ENCODE measurements at places on chromosomes 6 and 20.

- no peak for DNase-seq
These were observed 19.0 kb upstream of the ASXL1 start for GRCh38 chr20:32339116-32339515.

DNA sequence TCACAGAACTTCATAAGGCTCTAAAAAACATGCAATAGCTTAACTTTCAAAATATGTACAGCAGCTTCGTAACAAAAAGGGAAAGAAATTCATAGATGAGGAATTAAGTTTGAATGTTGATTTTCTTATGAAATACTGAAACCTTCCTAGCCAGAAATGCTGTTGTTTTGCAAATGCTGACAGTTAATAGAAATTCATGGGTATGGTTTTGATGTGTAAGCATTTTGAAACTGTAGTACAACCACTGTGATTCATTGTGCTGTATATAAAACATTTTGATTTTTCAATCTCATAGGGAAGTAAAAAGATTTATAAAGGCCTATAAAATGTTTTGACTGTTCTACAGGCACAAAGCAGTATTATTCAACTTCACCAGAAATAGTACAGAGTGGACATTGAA, 228.4 kb upstream of the EYS start:
- DNase-seq, result no peak

DNA sequence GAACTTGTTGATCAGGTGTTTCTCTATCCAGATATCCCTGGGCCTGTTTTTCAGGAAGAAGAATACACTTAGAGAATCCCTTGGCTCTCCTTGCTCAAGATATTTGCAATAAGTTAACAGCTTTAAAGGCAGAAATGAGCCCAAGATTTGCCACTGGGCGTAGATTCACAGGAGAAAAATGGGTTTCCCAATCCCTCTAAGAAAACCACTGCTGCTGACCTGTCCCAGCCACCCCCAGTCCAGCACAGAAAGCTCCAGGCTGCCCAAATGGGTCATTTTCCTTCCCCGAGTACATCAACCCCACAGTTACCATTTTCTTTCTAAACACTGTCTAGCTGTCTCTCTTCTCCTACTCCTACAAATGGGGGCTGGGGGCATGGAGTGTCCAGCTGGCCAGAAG, 67.3 kb downstream of the ANKRD60 start:
- no peak for DNase-seq

DNA sequence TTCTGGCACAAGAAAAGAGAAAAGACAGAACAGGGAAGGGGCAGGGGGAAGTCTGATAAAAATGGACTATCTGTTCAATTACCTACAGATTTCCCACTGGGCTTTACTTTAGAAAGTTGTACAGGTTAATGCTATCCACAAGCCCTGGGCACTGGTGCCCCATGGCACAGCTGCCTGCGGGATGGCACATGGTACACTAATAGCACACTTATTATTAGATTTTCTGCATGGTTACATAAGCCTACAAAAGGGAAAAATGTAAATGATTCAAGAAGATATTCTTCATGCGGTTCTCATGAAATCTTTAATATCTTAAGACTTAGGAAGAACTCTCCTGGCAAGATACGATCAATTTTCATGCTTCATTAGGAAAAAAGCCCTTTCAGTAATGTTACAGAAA, 137.5 kb downstream of the GMPR start:
- DNase-seq, result no peak

DNA sequence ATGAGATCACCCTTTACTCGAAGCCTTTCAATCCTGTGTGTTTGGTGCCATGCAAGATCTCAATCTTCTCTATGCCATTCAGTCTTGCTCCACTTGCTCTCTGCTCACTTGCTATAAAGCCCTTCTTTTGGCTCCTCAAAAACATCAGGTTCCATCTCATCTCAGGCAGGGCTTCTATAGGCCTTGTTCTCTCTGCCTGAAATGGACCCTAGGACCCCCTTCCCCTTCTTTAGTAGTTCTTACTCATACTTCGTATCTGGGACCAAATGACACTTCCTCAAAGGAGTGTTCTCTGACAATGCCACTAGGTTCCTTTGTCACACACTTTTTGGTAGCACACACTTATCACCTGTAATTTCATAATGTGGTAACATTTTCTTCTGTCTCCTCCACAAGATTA, 116.7 kb upstream of the FAM184A start:
- DNase-seq, result no peak

DNA sequence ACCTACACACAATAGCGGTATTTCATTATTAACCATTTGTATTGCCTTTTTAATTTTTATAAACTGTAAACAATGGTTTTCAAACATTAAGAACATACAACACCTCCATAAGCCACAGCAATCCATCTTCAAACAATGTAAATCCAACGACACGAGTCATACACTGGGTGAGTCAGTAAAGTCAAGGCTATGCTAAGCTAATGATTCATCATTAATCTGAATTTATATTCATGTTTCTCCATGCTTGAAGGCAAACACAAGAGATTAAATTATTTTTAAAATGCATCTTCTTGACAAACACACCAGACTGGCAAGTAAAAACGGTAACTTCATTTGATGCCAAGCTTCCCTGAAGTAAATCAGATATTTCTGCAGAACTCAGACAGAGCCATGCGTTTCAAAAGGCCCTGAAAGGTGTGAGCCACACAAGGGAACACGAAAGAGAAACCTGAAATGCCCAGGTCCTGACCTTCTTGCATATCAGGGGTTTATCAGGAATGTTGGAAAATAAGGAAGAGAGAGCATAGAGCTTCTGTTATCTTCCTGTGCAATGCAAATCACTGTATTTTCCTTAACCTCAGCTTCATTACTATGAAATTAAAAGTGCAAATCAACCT, 162.5 kb downstream of the ALDH8A1 start:
- DNase-seq, result no peak

DNA sequence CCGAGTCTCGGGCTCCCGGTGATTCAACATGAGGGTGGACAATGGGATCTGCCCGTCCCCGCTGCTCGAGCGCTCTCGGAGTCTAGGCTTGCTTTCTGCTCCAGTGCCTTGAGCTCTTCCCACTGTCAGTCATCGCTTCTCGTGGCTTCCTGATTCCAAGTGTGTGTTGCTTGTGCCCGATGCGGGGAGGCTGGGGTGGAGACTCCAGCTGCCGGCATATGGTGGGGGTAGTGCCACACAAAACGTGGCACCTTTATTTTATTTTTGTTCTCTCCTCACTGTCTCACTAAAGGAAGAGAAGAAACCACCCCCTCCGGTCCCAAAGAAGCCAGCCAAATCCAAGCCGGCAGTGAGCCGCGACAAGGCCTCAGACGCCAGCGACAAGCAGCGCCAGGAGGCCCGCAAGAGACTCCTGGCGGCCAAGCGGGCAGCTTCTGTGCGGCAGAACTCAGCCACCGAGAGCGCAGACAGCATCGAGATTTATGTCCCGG, 14.8 kb upstream of the MYL9 start:
- DNase-seq, result no peak

- no peak for DNase-seq
These were observed 10.7 kb downstream of the OSBPL2 start for GRCh38 chr20:62248890-62249560.

- no peak for DNase-seq
These were observed 57.0 kb downstream of the SMPDL3A start for GRCh38 chr6:122845916-122846612.

GRCh38 chr20:46696791-46697279, 7.6 kb upstream of the TP53RK start:
- DNase-seq, result no peak

DNA sequence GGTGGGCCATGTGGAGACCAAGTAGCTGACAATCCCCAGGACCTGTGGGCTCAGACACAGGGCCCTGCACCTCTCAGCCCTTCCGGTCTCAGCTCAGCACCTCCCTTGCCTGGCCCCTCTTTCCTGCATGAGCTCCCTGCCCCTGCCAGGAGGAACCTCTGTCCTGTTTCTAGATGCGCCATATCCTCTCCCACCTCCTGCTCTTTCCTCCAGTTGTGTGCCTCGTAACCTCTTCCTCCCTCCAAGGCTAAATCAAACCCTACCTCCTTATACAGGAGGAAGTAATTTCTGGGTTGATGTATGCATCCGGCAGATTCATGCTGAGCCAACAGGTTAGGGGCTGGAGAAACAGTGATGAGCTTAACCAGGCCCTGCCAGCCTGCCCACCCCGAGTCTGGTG, 30.9 kb downstream of the ITPR3 start:
- DNase-seq, result no peak

GRCh38 chr6:5174244-5174643, 86.5 kb downstream of the LYRM4 start:
- no peak for DNase-seq

GRCh38 chr6:2734488-2735166, 16.1 kb downstream of the MYLK4 start:
- DNase-seq, result no peak

DNA sequence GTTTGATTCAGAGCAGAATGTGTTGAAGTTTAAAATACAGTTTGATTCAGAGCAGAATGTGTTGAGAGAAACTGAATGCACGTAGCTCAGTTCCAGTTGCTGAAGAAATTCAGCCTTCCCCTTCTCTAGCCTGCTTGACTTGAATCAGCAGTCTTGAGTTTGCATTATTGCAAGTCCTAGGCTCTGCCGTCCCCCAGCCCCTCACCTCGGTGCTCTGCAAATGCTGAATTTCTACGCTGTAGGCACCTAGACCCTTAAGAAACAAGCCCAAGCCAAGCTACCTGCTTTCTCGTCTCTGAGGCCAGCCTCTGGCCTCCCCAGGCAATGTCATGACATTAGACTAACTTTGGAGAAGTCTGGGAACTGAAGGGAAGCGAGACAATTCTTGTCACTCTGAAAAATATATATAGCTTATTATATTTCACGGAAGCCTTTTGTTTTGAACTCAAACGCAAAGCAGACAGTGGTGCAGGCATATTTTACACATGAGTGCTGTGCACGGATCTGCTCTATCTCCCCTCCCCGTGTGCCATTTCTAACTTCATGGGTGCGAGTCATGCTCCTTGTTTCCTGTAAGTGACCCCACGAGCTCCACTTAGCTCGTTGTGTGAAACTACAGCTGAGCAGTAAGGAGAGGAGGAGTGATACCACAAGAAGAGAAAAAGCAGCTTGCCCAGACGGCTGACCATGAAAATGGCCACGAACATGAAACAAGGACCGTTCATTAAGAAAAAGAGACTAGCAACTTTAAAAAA, 71.4 kb upstream of the DUSP22 start:
- no peak for DNase-seq

- DNase-seq, result no peak
These were observed 23.9 kb upstream of the SMIM13 start for GRCh38 chr6:11069760-11070159.
